Left ventricle myocardium inferior (tissue), 1 donor: ENCODE measurements at places on chromosomes 6 and 20.

GRCh38 chr6:30829639-30830255, 54.6 kb upstream of the DDR1 start:
- no peak for DNase-seq

DNA sequence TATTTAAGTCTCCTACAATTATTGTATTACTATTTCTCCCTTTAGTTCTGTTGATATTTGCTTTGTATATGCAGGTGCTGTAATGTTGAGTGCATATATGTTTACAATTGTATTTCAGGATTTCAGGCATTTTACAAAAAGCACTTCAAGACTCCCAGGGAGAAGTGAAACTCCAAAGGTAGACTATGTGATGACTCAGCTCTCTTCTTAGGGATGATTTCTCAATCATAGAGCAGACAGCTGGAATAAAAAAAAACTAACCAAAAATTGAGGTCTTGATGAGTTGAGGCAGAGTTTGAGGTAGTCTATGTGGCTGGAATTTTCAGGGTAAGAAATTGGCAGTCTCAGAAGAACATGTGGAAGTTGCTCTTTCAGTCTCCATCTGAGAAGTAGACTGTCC, 786.1 kb downstream of the TFAP2A start:
- no peak for DNase-seq

DNA sequence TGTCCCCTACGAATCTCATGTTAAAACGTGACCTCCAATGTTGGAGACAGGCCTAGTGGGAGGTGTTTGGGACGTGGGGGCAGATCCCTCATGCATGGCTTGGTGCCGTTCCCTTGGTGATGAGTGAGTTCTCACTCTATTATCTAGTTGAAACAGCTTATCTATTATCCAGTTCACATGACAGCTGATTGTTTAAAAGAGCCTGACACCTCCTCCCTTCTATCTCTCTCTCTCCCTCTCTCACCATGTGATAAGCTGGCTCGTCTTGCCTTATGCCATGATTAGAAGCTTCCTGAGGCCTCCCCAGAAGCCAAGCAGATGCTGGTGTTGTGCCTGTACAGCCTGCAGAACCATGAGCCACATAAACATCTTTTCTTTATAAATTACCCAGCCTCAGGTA, 32.9 kb upstream of the RIPK1 start:
- no peak for DNase-seq

DNA sequence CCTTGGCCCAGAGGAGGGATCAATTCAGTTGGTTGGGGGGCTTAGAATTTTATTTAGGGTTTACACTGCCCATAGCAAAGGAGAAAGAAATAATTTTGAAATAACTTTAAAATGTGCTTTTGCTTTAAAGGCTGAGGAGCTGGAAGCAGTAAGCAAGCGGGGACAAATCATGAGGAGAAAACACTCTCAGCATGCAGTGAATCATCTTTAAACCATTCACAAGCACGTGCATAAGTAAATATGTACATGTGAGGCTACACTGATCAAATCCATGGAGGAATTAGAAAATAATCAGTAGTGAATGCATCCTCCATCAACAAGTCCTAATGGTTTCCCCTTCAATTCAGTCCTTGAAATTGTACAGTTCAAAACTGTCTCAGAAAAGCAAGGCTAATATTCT, 181.0 kb downstream of the MTFR2 start:
- no peak for DNase-seq

DNA sequence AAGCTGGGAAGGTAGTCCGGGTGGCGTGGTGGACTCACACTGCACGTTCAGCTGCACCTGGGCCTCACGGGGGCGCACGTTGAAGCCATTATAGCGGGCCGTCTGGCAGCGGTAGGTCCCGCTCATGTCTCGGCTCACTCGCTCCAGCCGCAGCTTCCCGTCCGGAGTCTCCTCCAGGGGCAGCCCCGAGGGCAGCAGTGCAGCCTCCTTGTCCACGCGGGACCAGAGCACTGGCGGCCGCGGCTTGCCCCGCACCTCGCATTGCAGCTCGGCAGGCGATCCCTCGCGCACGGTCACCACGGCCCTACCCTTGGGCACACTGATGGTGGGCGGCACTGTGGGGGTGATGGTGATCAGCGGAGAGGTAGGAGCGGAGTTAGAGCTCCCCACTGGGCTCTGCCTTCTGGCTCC, 47.6 kb downstream of the MDGA1 start:
- DNase-seq = peak; percentile 45

GRCh38 chr6:97901531-97901930, 618.5 kb upstream of the MMS22L start:
- DNase-seq = no peak

GRCh38 chr6:146868671-146869209, 270.0 kb downstream of the ADGB start:
- no peak for DNase-seq

DNA sequence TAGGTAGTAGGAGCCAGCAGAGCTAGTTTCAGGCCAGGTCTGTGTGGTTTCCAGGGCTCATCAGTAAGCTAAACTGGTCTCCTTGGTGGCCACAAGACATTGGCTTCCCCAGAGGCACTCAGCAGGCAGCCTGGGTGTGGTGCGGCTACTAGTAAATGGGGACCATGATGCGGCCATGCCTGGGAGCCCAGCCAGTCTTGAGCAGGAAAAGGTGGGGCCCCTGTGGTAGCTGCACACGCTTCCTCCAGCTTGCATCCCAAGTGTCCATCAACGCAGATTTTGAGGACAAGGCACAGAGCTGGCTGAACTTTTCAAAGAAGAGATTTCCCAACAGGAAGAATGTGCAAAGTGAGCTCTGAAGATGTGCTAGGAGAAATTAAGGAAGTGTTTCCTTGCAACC, 107.4 kb upstream of the NAA20 start:
- peak; percentile 84 for DNase-seq

- DNase-seq = peak; percentile 83
These were observed 24.9 kb downstream of the KIF13A start for GRCh38 chr6:17962436-17963031.

DNA sequence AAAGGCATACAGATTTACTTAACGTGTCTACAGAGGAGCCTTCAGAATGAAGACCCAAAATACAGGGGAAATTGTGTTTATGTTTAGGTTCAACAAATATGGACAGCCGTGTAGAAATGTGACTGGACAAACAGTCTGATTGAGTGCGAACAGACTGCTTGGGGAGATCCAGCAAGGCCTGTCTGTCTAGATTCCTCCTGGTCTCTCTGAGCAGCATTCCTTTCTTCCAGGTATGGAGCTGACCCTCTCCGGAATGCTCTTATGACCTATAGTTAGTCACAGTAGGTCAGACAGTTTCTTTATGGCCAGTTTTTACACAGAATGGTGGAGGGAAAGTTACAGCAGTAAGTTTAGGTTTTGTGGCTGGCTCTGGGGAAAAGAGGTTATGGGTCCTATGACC, 9.0 kb downstream of the RIN2 start:
- no peak for DNase-seq

- peak; percentile 61 for DNase-seq
These were observed 138.6 kb downstream of the DLL1 start for GRCh38 chr6:170152124-170152926.

DNA sequence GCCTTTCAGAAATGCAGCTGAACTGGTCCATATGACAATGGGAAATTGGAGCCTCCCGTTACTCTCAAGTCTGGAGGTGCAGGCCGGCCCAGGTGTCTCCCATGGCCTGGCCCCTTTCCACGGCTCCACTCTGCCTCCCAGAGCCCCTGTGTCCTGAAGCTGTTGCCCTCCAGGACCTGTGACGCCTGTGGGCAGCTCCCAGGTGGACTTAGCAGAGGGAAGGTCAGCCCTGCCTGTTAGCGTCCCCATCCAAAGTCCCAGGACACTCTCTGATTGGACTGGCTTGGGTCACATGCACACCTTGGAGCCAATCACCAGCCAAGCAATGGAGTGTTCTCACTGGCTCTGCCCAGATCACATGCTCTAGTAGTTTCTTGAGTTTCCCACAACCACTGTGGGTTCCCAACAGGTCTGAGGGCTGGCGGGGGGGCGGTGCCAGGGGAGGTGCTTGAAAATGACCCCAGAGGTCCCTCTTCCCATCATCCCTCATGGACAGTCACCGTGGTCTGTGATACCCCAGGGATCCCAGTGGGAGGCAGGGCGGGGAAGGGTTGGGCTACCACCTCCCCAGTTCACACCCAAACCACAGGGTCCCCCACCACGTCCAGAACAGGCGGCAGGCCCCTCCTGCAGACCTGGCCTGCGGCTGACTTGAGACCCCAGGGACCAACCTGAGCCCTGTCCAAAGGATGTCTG, 135.6 kb downstream of the TAF4 start:
- peak; percentile 0 for DNase-seq

- no peak for DNase-seq
These were observed 14.5 kb downstream of the LGSN start for GRCh38 chr6:63305277-63305676.
